ENCODE measurements at places on chromosomes 1 and 21. TPM values are rescaled to one million over a fixed set of nuclear protein-coding genes. Genes with fewer than 3 reads are reported as not detected.

The CD160 gene
- polyA plus RNA-seq: 3.5 TPM

The DCDC2B gene
- polyA plus RNA-seq: 1.9 TPM

The ASCL5 gene
- 0.15 TPM for polyA plus RNA-seq

The RCC1 gene
- 41.3 TPM for polyA plus RNA-seq

The ANGPTL3 gene
- 8.9 TPM for polyA plus RNA-seq

The CALML6 gene
- polyA plus RNA-seq: 0.65 TPM

The DMRTA2 gene
- not detected for polyA plus RNA-seq

The UBE2Q1 gene
- 103 TPM for polyA plus RNA-seq

The F11R gene
- polyA plus RNA-seq: 97.2 TPM

The PLCH2 gene
- polyA plus RNA-seq: 0.80 TPM

The CAPN2 gene
- polyA plus RNA-seq: 199 TPM

The ALPL gene
- polyA plus RNA-seq: 40.2 TPM

The RGS7 gene
- polyA plus RNA-seq: 6.7 TPM

The SLC25A33 gene
- 4.4 TPM for polyA plus RNA-seq

The GRHL3 gene
- 4.6 TPM for polyA plus RNA-seq

The GUCA2A gene
- not detected for polyA plus RNA-seq

The PLA2G2C gene
- polyA plus RNA-seq: 0.10 TPM

The BRDT gene
- not detected for polyA plus RNA-seq

The SPRR3 gene
- polyA plus RNA-seq: not detected

The CFAP74 gene
- 0.76 TPM for polyA plus RNA-seq

The GLIS1 gene
- 2.5 TPM for polyA plus RNA-seq

The AKR1A1 gene
- 319 TPM for polyA plus RNA-seq
